ENCODE measurements at places on chromosomes 5 and 9.

- no peak for DNase-seq
Observed at GRCh38 chr5:119313658-119314605, 41.9 kb upstream of the TNFAIP8 start.

DNA sequence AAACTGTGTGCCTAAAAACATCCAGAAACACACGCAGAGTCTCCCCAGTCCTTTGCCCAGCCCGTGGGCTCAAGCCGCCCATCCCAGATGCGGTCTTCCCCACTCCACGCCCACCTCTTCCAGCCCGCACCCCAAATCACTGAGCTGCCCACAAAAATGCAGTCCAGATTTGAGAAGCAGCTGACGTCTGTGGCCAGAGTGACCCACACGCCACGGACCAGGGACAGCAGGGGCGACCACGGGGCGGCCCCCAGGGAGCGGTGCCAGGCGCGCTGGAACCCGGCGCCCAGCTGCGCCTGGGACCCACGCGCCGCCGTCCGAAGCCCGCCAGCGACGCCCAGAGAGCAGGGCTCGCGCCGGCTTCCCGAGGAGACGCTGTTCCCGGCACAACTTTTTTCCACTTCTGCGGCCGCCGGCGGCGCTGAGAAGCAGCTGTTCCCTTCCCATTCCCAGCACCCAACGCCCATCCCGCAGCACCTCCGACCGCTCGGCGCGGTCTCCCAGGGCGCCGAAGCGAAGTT is 674 bp downstream of the LHFPL2 start:
- DNase-seq = no peak

DNA sequence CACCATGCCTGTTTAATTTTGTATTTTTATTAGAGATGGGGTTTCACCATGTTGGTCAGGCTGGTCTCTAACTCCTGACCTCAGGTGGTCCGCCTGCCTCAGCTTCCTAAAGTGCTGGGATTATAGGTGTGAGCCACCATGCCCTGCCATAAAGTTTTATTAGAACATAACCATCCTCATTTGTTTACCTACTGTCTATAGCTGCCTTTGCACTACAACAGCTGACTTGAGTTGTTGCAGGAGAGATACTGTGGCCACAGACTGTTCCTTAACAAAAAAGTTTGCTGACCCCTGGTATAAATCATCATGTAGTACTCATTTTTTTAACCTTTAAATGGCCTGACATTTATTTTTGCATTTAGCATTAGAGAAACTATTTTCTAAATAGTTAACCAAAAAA is 31.7 kb downstream of the SNX30 start:
- no peak for DNase-seq

- no peak for DNase-seq
Observed at GRCh38 chr9:113675475-113675941, 200.6 kb upstream of the ZNF618 start.

DNA sequence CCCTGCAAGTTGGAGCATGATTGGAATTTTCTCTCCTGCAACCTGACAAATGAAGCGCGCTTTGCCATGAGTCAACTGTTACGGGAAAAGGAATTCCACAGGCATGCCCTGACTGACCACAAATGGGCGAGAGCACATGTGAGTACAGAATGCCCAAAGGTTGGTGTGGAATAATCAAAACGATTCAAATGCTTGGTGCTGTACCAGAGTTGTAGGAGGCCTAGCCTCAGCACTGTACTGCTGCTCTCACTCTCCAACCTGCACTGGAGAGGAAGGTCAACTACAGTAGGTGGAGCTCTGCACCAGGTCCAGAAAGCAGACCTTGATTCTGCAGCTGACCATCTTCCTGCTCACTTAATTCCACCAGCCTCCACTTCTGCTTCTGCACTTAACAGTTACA is 406.9 kb upstream of the ACTBL2 start:
- no peak for DNase-seq

DNA sequence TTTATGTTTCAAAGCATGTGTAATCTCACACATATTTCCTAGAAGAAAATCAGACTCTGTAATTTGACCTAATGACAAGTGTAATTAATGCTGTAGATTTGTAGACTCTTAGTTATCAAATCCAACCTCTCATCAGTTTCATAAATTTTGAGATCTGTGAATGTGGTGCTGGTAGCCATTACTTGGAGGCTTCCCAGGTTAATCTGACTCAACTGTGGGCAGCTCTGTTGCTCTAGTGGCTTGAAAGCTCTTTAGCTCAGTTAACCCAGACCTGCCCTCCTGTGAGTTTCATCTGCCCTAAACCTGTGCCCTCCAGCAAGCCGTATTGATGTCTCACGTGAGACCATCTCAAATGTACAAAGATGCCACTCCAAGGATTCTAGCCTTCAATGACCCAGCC is 323.4 kb downstream of the FBXL7 start:
- no peak for DNase-seq

GRCh38 chr5:74127381-74128320 is 501.7 kb downstream of the ARHGEF28 start:
- DNase-seq = no peak

DNA sequence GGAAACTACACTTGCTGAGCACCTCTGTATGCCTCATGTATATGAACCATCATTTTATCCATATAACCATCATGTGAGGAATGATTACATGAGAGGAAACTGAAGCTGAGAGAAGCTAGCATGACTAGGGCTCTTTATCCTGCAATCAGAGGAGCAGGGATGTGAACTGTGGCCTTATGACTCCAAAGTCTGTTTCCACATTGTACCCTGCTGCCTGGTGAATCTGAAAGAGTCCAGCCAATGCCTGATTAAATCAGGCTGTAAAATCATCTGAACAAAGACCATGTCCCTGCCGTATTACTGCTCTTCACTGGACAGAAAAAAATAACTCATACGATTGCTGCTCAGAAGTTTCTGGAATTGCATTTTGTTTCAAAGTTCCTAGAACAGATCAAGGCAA is 67.0 kb downstream of the LPAR1 start:
- DNase-seq = no peak

DNA sequence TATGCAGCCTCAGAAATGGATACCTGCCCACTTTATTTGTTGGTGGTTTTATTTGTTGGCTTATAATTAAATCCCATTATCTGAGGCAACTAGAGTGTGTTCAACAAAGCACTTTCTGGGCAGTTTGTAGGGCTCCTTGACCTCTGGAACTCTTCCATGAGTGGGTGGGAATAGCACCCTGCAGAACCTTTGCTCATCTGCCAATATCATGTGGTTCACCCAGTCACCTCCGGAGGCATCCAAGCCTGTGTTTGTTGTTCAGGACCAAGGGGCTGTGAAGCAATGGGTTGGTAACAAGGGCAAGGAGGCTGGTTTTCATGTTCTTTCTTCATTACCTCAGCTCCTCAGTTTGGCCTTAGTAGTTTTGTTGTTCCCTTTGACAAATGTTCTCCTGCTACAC is 314.0 kb downstream of the NDUFS4 start:
- DNase-seq = no peak

- no peak for DNase-seq
Observed at GRCh38 chr5:150434464-150434863, 15.1 kb downstream of the RPS14 start.

DNA sequence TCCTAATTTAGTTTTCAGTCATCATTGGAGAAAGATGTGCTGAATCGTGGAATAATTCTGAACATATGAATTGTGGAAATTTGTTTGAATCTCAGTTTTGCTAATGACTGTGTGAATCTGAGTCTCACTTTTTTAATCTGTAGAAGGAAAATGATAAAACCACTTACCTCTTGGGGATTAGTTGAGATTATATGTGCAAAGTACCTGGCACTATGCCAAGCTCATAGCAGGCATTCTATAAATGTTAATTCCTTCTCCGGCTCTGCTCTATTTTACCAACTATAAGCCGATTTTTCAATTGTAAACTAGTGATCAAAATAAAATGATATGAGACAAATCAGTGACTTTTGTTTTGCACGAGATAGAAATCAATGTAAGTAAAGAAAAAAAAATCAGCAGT is 290.8 kb downstream of the TRPM3 start:
- no peak for DNase-seq

- no peak for DNase-seq
Observed at GRCh38 chr9:98031935-98032334, 24.6 kb upstream of the NANS start.

GRCh38 chr9:115598751-115599150 is 480.8 kb upstream of the TNC start:
- no peak for DNase-seq

DNA sequence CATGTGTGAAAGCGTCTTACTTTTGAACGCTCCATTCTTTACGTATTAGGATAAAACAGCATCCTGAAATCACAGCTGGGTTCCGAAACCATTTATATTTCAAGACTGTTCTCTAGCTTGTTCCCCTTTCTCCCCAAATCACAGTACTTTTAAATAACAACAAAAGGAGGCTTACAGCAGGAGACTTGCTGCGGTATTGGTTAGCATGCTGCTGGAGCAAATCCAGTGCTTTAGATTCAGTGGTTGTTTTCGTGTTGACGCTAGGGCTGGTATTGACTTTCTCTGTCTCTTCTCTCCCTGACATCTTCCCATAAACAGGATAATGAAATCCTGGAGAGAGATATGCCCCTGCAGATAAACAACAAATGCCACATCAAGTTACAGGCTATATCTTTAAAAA is 103.1 kb downstream of the ZNF608 start:
- DNase-seq = no peak

DNA sequence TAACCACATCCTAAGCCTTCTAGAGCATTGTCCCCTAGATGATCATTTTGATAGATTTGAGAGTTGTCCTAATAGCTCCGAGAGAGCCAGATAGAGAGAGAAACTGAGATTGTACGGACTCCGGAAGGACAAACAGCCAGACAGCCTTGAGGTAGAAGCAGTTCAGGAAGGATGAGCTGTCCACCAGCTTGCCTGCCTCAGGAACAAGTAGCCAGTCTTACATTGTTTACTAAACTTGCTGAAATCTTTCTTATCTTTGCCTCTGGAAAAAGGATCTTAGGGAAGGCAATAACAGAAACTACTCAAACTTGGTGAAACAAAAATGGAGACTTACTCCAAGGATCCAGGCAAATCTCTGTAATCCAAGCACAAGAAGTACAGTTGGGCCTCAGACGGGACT is 39.0 kb upstream of the SAP30L start:
- no peak for DNase-seq

GRCh38 chr5:120151181-120151580 is 312.9 kb upstream of the PRR16 start:
- no peak for DNase-seq

DNA sequence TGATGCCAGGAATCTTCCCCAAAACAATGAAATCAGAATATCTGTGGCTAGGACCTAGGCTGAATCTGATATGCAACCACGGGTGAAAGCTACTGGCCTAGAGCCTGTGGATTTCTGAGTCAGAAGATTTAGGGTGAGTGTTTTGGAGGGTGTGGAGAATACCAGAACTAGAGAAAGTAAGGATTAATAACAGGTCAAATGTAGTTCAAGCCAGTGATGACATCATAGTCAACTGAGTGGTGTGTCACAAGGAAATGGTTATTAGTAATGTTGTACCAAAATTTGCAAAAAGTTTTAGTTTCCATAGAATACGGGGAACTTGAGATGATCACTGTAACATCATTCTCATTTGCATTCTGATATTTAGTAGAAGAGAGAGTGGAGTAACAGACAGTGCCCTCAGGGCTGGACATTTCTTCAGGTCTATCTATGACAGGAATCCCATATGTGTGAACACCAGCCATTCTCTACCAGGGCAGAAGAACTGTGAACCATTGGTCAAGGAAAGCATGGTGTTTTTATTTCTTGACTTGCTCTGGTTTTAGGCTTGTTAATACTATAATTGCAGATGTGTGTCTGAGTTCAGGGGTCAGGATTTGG is 3.7 kb downstream of the GALNT12 start:
- DNase-seq = no peak

DNA sequence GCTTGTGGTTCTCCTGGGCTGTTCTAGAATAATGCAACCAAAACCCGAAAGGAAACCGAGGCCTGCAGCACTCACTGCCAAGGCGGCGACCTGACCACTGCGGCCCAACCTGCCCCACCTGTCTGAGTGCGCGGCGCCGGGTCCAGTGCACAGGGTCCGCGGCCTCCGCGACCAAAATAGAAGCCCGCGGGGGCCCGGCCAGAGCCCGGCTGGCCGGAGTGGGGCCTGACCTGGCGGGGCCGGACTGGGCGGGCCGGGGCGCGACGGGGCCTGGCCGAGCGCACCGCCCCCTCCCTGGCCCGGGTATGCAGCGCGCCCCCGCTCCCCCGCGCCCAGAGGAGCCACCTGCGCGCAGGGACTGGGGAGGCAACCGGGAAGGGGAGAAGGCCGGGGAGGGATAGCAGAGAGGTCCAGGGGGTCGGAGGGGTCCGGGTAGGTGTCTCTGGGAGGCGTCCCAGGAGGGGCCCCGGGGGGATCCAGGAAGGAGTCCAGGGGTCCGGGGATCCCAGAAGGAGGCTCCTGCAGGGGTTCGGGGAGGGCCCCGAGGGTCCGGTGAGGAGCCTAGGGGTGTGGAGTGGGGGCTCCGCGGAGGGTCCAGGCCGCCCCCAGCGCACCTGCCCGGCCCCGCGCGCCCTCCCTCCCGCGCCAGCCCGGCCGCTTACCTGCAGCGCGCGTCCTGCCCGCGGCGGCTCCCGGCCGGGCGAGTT is 503 bp downstream of the SEMA4D start:
- no peak for DNase-seq

DNA sequence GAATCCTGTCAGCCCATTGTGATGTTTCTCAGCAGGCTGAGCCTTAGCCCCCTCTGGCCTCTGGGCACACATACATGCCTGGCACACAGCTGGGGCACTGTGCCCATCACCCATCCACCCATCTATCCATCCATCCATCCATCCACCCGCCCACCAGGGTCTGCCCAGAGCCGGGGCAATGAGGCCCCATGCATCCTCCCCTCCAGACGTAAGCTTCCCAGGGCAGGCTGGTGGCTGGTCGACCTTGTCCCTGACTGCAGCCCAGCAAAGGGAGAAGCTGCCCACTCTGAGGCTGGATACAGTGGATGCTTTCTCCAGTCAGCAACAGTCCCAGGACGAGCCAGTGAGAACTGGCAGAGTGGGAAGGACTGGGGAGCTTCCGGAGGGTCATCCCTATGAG is 21.1 kb upstream of the SLC25A51 start:
- DNase-seq = no peak

GRCh38 chr9:76718166-76718565 is 46.1 kb upstream of the PCA3 start:
- no peak for DNase-seq

DNA sequence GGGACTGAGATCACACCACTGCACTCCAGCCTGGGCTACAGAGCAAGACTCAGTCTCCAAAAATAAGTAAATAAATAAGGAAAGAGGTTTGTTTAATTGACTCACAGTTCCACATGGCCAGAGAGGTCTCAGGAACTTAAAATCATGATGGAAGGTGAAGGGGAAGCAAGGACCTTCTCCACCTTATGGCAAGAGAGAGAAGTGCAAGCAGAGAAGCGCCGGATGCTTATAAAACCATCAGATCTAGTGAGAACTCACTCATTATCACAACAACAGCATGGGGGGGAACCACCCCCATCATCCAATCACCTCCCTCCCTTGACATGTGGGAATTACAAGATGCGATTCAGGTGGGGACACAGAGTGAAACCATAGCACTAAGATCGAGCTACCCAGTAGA is 22.8 kb upstream of the RGMB start:
- no peak for DNase-seq

DNA sequence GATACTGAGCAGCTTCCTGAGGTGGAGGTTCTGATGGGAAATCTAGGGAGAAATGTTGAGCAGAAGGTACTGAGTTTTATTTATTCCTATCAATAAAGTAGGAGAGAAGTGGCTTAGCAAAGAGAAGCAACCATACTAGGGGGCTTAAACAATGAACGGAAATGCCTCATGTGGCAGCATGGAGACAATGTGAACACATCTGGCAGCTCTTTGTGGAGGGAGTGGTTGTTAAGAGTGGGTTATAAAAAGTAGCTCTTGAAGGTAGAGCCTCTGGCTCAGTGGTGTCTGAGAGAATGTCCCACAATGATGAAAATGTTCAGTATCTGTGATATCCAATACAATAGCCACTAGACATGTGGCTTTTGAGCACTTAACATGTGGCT is 52.7 kb upstream of the EQTN start:
- no peak for DNase-seq
